ENCODE measurements at places on chromosomes 2 and 18. TPM values are rescaled to one million over a fixed set of nuclear protein-coding genes. Genes with fewer than 3 reads are reported as not detected.

The ABCB6 gene
- total RNA-seq = 26.7 TPM

GRCh38 chr2:121099329-121100290, 185.4 kb downstream of the TFCP2L1 start:
- no peak for DNase-seq
- no peaks in the 10 kb centered on the region for H3K4me1 ChIP-seq
- H3K36me3 ChIP-seq = no peaks in the 10 kb centered on the region
- H3K27me3 ChIP-seq = peaks cover 85% of the 10 kb centered on the region
- no peak overlapping the region for H3K4me3 ChIP-seq
- no peak overlapping the region for H3K27ac ChIP-seq

GRCh38 chr18:2686349-2686968, 30.9 kb downstream of the SMCHD1 start:
- no peaks in the 10 kb centered on the region for H3K27me3 ChIP-seq
- H3K27ac ChIP-seq = no peak overlapping the region
- H3K4me1 ChIP-seq = no peaks in the 10 kb centered on the region
- no peak for DNase-seq

DNA sequence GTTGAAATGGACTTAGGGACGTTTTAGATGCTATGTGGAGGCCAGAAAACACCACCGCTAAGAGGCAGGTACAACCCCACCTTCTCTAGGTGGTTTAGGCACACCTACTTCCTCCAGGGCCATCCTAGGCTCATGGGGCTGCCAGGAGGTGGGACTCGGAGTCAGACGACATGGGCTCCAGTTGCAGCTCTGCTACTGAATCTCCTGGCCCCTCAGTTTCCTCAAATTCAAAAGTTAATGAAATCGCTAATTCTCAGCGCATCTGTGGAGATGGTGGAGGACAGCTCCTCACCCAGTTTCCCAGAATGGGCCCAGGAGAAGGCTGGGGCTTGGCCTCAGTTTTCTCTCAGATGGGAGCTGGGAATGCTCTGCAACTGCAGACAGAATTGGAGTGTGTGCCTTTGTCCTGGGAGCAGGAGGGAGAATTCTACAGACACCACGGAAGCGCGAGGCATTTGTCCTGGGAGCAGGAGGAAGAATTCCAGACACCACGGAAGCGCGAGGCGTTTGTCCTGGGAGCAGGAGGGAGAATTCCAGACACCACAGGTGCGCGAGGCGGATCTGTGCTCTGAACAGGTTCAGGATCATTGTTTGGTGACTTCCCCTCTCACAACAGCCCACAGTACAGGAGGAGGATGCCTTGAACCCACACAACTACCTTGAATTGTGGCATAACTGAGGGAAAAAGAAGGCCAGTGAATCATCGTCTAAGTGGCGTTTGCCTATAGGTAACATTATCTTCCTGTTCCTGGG, 103.7 kb upstream of the PXDN start:
- no peak overlapping the region for H3K27ac ChIP-seq
- no peak overlapping the region for H3K4me3 ChIP-seq
- H3K36me3 ChIP-seq = no peaks in the 10 kb centered on the region
- H3K27me3 ChIP-seq = peaks cover 52% of the 10 kb centered on the region
- no peak for DNase-seq

- H3K27ac ChIP-seq = no peak overlapping the region
- no peaks in the 10 kb centered on the region for H3K4me1 ChIP-seq
- DNase-seq = no peak
- peaks cover 11% of the 10 kb centered on the region for H3K27me3 ChIP-seq
- no peak overlapping the region for H3K4me3 ChIP-seq
Measured at GRCh38 chr2:216392945-216393840, 19.1 kb upstream of the SMARCAL1 start.

DNA sequence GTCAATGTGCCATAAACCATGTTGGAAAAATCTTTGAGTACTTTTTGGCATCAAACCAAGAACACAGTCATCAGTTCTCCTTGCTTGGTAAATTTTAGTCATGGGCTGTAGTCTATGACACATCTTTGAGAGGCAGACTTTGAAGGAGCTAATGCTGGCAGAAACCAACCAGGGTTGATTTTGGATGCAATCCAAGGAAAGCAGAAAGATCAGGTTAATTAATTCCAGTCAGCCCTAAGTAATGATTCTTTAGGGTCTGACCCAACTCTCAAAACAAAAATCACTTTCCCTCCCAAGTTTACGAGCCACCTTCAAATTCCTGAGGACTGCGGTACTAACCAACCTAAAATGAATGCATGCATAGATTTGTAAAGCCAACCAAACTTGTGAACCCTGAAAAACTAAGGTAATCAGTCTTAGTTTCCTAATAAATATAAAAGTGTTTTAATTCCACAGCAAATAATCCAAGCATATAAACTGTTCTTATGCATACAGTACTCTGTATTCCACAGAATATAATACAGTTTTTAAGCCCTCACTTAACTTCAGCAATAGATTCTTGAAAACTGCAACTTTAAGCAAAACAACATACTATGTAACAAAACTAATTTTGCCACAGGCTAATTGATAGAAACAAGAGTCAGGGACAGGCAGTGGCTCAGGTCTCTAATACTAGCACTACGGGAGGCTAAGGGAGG, 22.0 kb downstream of the AP1S3 start:
- no peaks in the 10 kb centered on the region for H3K36me3 ChIP-seq
- H3K27me3 ChIP-seq = no peaks in the 10 kb centered on the region
- no peak overlapping the region for H3K4me3 ChIP-seq
- H3K27ac ChIP-seq = no peak overlapping the region
- no peak for DNase-seq
- H3K4me1 ChIP-seq = peaks cover 1% of the 10 kb centered on the region

GRCh38 chr2:218063486-218063885, 5.6 kb upstream of the RUFY4 start:
- H3K36me3 ChIP-seq = no peaks in the 10 kb centered on the region
- no peak for DNase-seq
- no peak overlapping the region for H3K4me3 ChIP-seq
- H3K4me1 ChIP-seq = no peaks in the 10 kb centered on the region
- peaks cover 52% of the 10 kb centered on the region for H3K27me3 ChIP-seq

- H3K4me3 ChIP-seq = no peak overlapping the region
- peaks cover 12% of the 10 kb centered on the region for H3K27me3 ChIP-seq
- H3K36me3 ChIP-seq = no peaks in the 10 kb centered on the region
- H3K27ac ChIP-seq = no peak overlapping the region
- H3K4me1 ChIP-seq = peaks cover 2% of the 10 kb centered on the region
- DNase-seq = no peak
Measured at GRCh38 chr2:39902103-39902502, 123.0 kb upstream of the THUMPD2 start.

DNA sequence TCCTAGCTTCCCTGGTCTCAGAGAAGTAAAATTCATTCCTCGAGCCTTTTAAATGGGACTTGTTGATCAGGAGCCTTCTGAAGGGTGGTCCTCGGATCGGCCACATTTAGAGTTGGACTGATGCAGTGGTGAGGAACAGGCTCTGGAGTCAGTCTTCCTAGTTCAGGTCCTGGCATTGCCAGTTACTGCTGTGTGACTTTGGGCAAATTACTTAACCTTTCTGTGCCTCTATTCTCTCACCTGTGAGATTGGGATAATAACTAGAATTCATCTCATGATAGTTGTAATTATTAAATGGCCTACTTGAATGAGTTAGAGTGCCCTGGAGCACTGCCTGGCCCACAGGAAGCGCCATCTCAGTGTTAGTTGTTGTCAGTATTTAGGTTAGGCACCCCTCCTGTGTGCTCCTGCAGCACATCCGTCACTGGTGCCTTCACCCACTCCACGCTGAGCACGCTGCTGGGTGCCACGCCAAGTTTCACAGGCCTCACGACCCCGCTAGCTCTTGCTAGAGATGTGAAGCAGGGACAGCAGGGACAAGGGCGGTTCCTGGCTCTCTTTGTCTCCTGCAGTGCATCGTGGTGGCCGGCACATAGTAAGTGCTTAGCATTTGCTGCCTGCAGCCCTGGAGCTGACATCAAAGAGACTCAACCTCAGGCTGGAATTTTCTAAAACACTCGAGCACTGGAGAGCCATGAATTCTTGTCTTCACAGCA, 122.9 kb downstream of the FAM210A start:
- H3K36me3 ChIP-seq = no peaks in the 10 kb centered on the region
- no peak overlapping the region for H3K27ac ChIP-seq
- no peaks in the 10 kb centered on the region for H3K27me3 ChIP-seq
- DNase-seq = no peak

Measured in progenitor cell of endocrine pancreas (in vitro differentiated cells).